ENCODE measurements at places on chromosomes 13 and 19. TPM values are rescaled to one million over a fixed set of nuclear protein-coding genes. Genes with fewer than 3 reads are reported as not detected.

DNA sequence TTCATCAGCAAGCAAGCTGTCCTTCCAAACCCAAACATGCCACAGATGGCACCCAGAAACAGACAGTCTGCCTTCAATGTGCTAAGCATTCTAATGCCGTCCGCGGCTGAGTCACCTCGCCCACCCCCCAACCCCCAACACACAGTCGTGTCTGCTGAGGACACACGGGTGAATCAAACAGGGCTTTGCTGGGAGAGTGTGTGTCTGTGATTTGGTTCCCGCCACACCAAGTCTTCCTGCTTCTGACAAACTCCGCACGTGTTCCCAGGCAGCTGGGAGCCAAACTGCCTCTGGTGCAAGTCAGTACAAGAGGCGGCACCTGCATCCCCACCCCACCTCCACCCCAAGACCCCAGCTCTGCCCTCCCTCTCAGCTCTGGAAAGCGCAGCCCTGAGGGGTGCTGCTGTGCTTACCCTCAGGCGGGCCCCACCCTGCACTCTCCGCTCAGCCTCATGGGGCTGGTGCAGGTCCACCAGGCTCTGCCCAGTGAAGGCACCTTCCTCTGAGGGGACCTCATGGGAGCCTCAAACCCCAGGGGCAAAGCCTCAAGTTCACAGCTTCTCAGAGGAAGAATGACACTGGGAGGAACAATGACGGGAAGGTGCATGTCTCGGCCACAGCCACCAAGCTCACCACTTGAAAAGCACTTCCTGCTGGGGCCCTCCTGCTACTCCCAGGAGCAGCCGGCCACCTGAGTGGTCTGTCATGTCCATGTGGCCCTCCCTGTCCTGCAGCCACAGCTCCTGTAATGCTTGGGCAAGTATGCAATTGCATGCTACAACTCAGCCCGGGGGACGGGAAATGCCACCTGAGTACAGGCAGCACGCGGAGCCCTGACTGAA, 15.0 kb upstream of the SLC35E1 start:
- ATAC-seq = peak; percentile 27

The SHC2 gene
- 30.6 TPM for total RNA-seq

DNA sequence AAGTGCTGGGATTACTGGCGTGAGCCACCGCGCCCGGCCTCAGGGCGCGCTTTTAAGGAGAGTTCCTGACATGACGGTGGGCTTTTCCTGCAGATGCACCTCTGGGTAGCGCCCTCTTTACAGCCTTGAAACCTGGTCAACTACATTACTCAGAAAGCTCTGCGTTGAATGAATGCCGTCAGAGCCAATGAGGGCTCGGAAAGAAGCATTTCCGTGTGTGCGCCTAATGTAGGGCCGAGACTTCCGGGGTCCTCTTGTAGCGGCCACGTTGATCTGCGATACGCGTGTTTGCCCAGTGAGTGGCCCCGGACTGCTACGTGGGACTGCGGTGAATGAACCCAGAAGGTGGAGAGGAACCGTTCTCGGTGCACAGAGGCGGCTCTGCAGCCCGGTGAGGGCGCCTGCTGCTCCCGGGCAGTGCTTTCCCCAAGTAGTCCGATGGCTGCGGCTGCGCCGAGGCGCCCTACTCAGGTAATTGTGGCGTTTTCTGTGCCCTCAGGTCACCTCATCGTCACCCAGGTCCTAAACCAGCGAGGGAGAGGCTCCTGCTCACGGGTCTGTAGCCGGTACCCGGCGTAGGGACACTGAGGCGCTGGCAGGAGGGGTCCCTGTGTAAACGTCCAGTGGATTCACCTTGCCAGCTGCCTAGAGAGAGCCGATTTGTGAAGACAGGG, 4.9 kb upstream of the ZNF552 start:
- ATAC-seq = peak; percentile 88

DNA sequence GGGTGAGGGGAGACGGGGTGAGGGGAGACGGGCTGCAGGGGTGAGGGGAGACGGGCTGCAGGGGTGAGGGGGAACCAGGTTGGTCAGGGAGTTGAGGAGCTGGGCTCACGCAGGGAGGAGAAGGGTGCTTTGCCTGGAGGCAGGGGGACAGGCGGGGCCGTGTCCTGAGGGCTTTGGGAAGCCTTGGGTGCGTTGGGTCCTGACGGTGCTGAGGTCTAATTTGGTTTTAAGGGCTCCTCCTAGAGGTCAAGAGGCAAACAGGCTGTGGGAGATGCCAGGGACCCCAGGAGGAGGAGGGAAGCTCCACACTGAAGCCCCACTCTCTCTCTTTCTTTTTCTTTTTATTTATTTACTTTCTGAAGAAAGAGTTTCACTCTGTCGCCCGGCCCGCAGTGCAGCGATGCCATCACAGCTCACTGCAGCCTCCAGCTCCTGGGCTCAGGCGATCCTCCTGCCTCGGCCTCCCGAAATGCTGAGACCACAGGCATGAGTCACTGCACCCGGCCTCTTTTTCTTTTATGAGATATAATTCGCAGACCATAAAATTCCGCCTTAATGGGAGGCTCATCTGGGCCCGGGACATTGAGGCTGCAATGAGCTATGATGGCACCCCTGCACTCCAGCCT, 9.3 kb upstream of the MISP start:
- no peak for ATAC-seq

DNA sequence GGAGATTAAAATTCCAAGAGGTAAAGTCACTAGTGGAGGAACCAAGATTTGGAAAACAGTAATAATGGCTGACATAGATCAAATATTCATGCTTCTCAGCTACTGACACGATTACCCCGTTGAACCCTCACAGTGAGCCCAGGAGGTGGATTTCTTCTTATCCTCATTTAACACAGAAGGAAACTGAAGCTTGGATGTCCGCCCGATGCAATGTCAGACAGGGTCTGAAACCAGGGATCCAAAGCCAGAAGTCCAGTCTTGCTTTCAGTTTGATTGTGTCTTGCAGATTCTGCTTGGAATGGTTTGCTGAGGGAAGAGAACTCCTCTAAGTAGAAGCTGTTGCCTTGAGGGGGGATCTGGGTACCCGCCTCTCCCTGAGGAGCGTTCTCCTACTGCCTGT, 404.7 kb downstream of the KCNRG start:
- no peak for ATAC-seq

- no peak for ATAC-seq
These were observed 350.5 kb downstream of the KCNRG start for GRCh38 chr13:50365408-50366391.

- no peak for ATAC-seq
These were observed 767 bp upstream of the GPR18 start for GRCh38 chr13:99258946-99259345.

DNA sequence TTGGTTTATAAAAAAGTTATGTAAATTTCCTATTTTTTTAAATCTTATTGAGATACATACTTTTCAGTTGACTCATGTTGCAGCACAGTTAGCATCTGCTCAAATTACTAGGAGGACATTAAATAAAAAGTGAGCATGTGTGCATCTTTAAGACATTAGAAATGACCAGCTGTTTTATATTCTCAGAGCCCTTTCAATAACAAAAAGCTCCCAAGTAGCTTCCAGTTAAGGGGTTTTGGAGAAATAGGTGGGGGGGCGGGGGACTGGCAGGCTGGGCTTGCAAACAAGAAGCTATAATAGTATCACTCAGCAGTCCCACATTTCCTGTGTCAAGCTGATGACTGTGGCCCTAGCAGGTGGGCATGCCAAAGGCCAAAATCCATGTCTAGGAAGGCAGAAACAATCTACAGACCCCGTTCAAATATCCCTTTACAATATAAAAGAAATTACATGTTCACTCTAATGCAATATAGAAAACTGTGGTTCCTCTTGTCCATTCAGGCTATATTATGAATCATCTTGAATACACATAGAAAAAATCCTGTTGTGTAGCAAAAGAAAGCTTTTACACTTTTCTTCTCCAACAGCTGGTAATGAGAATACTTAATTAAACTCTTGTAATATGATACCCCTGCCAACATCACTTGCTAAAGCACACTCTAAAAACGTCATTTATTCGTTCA, 1713.2 kb upstream of the SLC10A2 start:
- ATAC-seq = no peak

GRCh38 chr13:112513761-112514160, 74.2 kb downstream of the TUBGCP3 start:
- ATAC-seq = no peak

- ATAC-seq = peak; percentile 39
These were observed 6.0 kb upstream of the TNFSF11 start for GRCh38 chr13:42567906-42568305.

The ZNF91 gene
- total RNA-seq = 208 TPM

DNA sequence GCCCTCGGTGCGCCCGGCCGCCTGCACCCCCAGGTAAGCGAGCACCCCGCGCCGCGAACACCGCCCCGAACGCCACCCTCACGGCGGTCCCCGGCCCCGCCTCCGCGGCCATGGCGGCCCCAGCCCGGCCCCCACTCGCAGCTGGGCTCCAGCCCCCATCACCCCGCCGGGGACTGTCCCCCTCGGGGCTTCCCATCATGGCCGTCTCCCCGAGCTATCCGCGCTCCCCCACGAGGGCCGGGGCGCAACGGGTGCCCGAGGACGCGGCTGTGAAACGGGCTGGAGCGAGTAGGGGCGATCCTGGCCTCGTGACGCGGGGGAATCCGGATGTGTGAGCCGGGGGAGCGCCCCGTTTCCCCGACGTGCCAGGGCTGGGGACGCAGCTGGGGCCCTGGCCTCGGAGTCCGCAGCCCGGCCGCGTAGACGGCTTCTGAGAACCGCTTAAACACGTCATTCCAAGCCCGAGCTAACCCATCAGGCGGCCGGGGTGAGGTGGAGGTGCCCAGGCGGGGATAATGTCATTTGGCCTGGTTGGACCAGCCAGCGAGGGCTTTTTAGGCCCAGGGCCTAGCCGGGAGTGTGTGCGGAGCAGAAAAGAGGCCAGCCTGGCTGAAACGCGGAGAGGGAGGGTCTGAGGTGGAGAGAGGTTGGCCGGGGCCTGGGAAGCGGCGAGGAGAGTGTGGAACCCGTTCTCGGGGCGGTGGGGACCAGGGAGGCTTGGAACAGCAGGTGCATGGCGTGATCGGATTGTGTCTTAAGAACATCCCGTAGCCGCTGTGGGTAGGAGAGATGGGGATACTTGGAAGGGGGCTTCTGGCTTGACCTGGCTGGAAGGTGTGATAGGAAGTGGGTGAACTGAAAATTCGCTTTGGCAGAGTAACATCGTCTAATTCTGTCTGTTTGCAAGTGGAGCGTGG, 550 bp downstream of the CERS4 start:
- no peak for ATAC-seq

DNA sequence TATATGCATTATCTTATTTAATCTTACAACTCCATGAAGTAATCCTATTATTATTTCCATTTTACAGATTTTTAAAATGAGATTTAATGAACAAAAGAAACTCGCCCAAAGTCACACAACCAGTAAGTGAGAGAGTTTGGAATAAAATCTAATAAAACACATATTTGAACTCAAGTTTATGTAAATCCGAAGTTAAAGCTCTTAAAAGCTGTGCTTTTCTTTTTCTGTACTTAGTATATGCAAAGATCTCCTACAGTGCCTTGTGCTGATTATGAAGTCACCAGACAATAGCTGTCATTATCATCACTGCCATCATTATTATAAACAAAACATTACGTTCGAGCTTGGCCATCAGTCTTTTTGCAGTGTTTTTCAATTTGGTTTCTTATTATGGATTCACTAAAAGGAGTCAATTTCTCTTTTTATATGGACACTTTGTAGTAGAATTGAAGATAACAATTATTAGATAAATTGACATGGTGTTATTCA, 29.7 kb upstream of the ENOX1 start:
- no peak for ATAC-seq

- no peak for ATAC-seq
These were observed 2363.8 kb downstream of the PCDH9 start for GRCh38 chr13:64866331-64866730.

- no peak for ATAC-seq
These were observed 1122.8 kb upstream of the ATXN8OS start for GRCh38 chr13:68984688-68985319.

- ATAC-seq = no peak
These were observed 389.9 kb downstream of the RFC3 start for GRCh38 chr13:34207872-34208271.

- ATAC-seq = no peak
These were observed 1193.8 kb downstream of the SLITRK1 start for GRCh38 chr13:82688400-82688994.

DNA sequence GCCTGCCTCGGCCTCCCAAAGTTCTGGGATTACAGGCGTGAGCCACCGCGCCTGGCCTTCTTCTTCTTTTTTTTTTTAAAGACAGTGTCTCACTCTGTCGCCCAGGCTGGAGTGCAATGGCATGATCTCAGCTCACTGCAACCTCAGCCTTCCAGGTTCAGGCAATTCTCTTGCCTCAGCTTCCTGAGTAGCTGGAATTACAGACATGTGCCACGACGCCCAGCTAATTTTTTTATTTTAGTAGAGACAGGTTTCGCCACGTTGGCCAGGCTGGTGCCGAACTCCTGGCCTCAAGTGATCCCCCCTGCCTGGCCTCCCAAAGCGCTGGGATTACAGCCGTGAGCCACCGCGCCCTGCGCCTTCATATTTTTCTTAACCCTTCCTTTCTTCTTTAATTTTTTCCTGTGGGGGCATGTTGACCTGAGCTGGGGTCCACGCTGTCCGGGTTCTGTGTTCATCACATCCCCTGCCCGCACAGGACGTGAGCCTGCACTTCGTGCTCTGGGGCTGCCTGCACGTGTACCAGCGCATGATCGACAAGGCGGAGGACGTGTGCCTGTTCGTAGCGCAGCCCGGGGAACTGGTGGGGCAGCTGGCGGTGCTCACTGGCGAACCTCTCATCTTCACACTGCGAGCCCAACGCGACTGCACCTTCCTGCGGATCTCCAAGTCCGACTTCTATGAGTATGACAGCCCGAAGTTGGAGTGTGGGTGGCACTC, 14.1 kb downstream of the PNPLA6 start:
- no peak for ATAC-seq

DNA sequence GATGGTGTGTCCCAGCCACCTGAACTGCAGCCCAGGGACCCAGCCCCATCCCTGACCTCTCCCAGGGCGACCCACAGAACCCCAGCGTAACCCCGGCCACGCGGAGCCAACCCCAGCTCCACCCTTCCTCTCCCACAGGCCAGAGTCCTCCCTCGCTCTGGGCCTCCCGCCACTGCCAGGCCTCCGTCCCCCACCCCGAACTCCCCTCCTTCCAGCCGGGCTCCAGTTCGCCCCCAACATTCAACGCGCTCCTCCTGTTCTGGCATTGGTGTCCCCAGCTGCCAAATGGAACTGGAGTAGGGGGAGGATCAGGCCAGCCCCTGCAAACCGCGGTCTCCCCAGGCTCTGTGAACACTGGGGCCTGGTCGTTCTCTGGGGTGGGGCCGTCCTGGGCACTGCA, 7.4 kb downstream of the LINGO3 start:
- ATAC-seq = no peak

The IZUMO1 gene
- total RNA-seq = 1.5 TPM

The C19orf81 gene
- total RNA-seq = not detected

DNA sequence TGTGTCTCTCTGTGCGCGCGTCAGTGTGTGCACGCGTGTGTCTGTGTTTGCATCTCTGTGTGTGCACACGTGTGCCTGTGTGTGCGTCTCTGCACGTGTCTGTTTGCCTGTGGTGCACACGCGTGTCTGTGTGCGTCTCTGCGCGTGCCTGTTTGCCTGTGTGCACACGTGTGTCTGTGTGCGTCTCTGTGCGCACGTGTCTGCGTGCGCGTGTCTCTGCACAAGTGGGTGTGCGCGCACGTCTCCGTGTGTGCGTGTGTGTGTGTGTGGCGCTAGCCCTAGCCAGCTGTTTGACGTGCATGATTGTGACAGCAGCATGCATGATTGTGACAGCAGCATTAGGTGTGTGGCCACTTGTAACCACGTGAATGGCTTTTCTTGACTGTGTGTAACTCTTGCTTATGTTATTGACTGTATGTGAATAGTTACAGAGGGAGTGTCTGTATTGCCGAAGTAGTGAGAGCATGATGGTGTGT, 31.1 kb downstream of the ZNF146 start:
- no peak for ATAC-seq

- no peak for ATAC-seq
These were observed 378 bp downstream of the TLE6 start for GRCh38 chr19:2977746-2978138.

The ZNF493 gene
- 29.9 TPM for total RNA-seq

Measured in motor neuron (in vitro differentiated cells).